8988T (cell line): ENCODE measurements at places on chromosomes 13 and 19.

- no peak for DNase-seq
Measured at GRCh38 chr19:17553256-17553655, 2.2 kb upstream of the COLGALT1 start.

GRCh38 chr13:110212529-110212928 lies 94.4 kb downstream of the COL4A1 start:
- DNase-seq, result no peak

DNA sequence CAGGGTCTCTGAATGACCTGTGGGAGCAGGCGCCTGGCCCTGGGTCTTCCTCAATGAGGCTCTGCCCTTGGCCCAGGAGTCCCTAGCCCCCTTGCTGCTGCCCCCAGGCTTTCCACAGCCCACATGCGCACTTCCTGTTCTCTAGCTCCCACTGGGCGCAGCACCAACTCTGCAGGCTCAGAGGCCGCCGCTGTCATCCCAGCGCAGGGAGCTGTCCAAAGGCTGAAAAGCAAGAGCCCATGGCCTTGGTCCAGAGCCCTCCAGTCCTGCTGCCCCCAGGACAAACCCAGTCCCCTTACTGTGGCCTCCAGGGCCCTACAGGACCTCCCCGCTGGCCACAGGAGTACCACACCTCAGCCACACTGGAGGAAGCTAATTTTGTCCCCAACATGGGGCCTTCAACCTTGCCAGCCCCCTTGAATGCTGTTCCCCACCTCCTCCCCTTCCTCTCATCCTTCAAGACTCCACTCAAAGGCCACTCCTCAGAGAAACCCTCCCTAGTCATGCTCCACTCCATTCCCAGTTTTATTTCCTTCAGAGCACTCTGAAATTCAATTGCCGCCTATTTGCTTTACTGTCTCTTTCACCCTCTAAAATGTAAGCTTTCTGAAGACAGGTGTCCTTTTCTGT lies 8.0 kb upstream of the POU2F2 start:
- DNase-seq, result no peak

DNA sequence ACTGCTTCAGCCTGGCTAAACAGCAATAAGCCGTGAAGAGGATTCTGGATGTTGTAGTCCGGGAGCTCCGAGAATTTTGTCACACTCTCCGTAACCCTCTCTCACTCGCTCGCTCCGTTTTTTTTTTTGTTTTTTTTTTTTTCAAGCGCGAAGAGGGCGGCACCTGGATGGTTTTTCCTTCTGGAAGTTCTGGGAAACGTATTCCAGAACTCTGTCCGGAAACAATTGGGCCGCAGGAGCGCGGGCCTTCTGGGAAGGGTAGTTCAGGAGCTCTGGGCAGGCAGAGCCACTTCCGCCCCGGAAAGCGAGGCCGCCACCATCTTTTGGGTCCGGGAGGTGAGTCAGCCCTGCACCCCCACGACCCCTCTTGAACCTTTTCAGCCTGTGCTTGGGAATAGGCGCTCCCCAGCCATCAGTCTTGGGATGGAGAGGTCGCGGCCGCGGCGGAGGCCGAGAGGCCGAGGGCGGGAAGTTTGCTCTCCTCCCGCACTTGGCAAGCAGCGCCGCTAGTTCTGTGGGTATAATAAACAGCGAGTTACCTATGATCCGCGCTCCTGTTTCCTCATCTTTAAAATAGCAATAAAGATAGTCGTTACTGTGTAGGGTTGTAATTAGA lies at the start of gene ZNF227:
Gene ZNF227, plus strand, starts transcription at position 283 of the 616 bp plus-strand sequence. CDS start 5,261 bp downstream, outside the sequence.
- peak; percentile 27 for DNase-seq

GRCh38 chr13:34310539-34310938 lies 492.6 kb downstream of the RFC3 start:
- no peak for DNase-seq

GRCh38 chr13:106415442-106415841 lies 120.0 kb downstream of the EFNB2 start:
- no peak for DNase-seq

DNA sequence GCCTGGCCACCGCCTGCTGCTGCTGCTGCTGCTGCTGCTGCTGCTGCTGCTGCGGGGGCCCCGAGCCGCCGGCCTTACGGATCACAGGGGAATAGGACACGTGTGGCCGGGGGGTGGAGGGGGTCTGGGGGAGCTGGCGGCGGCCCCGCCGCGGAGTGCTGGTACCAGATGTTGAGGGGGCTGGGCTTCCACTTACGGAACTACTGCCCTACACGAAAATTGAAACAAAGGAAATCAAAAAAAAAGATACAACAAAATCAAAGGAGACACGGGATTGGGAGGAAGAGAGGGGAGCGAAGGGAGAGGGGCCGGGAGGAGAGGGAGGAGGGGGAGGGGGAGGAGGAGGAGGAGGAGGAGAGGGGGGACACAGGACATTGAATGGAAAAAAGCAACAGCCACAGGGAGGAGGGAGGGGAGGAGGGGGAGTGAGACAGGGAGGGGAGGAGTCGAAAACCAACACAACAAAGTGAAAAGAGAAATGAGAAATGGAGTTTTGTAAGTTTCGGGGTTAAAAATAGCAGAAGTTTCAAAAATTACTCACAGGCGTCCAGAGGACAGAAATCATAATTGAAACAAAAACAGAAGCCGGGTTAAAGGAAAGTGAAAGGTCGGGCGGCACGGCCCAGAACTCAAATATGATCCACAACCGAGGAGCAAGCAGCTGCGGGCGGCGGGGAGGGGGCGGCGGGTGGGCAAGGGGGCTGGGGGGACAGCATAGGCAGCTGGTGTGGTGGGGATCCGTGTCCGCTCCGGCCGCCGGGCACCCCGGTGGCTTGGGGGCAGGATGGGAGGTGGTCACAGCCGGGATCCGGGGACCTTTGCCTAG lies 57.8 kb downstream of the IER2 start:
- DNase-seq, result no peak

- no peak for DNase-seq
Measured at GRCh38 chr13:33089311-33089710, 73.1 kb downstream of the KL start.
